ENCODE measurements at places on chromosomes 16 and 17.

DNA sequence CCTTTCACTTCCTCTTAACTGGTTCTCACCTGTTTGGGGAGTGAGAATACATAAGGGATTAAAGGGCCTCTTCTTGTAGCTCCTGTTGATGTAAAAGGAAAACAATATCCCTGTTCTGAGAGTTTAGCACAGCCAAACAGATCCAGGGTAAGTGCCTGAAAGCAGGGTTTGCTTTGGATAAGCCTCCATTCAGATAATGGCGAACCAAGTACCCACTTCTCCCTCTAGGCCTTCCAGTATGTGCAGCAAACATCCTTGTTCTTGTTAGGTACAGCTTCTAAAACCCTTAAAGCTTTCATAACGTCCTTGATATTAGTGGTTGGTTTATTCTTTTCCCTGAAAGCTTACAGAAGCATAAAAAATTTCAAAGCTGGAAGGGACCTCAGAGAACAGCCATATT, 130.6 kb upstream of the DNAH9 start:
- no peak for DNase-seq

GRCh38 chr17:70086516-70086915, 11.5 kb downstream of the KCNJ16 start:
- DNase-seq = no peak

GRCh38 chr16:47182318-47182717, 38.6 kb upstream of the NETO2 start:
- no peak for DNase-seq

GRCh38 chr17:82860606-82861392, 21.0 kb upstream of the ZNF750 start:
- DNase-seq = no peak
